ENCODE measurements at places on chromosomes 3 and 15.

GRCh38 chr3:58696093-58696492, 29.5 kb upstream of the FAM3D start:
- no peak for DNase-seq

DNA sequence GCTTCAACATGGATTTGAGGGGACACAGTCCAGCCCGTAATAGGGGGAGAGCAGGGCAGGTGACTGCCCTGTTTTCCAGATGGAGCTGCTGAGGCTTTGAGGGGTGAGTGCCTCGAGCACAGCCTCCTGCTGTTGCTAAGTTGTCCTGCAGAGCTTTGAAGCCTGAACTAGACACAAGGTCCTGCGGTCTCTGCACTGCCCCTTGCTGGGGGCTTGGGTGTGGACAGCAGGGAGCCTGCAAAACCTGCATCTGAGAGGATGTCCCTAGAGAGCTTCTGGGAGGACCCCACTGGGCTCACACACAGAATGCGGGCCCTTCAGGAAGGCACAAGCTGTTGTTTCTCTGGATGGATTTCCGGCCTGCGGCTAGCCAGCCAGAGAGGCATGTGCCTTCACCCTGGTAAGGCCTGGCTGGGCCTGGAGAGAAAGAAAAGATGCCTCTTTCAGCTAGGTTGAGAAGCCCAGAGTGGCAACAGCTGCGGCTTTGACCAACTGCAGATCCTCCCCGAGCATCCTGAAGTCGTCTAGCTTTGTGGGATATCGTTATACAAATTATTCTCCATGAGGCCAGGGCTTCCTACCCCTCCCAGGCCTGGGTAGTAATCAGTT, 226.2 kb downstream of the SLCO3A1 start:
- no peak for DNase-seq

DNA sequence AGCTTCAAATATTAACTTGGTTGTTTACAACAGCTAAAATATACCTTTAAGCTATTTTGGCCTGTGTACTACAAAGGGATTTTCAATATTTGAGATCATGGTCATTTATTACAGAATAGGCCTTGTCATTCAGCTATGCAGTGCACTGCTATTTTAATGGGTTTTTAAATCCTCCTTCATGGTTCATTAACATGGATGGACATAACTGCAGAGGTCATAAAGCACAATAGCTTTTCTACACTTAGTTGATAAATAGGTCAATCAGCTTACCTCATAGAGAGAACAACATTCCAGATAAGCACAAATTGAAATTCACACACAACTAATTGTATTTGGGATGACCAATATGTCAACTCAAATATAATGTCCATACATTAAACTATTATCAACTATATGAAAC, 403.7 kb downstream of the CNTN3 start:
- no peak for DNase-seq

GRCh38 chr3:124935794-124936542, 1.4 kb upstream of the MUC13 start:
- no peak for DNase-seq

GRCh38 chr3:156373095-156373494, 181.8 kb downstream of the SSR3 start:
- DNase-seq: no peak

DNA sequence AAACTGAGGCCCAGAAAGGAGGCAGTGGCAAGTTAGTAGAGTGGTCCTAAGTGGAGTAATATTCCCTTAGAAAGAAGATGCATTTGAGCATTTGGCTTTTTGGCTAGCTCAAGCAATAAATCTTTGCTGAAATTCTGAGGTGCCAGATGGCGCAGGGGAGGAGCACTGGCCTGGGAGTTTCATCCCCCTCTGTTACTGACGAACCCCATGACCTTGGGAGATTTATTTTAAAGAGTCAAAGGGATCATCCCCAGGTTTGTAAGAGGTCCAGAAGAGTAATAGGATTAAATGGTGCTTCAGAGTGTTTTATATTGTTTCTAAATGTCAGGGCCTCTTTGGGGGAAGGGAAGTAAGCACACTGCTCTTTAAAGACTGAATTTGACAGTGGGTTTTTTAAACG, 85.1 kb upstream of the PIAS1 start:
- DNase-seq: no peak

GRCh38 chr3:13612829-13613228, 63.9 kb downstream of the FBLN2 start:
- DNase-seq: no peak

DNA sequence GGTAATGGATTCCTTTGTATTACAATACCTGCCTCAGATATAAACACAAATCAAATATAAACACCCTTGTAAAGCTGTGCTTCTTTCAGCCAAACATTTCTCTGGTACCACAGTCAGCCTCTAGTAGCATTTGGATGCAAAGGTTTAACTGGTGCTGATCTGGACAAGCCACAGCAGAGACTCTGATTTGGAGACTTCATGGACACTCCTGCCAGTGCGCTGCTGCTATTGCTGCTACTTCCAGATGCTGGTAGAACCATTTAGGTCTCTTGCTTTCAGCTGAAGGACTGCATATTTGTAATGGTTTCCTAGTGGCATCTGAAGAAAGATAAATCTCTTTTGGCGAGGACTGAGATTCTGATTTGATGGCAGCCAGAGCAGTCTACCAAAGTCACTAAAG, 36.9 kb downstream of the NCK1 start:
- DNase-seq: no peak

DNA sequence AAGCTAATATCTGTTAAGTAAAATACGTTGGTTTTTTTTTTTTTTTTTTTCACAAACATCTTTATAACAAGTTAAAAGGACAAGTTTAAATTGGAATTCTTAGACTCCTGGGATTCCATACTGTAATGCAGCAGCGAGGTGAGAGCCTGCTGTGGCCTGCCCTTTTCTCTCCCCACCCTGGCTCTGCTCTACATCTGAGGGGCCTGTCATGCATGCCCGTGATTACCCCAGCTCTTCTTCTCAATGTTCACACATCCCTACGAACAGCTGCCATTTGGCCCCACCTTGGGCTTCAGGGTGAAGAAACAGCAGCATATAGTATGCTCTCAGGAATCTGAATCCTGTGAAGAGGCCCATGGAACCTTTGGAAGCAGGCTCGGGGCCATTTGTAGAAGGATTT, 14.7 kb downstream of the CFAP91 start:
- DNase-seq: no peak

GRCh38 chr3:20074226-20075063, 34.2 kb downstream of the KAT2B start:
- no peak for DNase-seq

- DNase-seq: no peak
Measured at GRCh38 chr15:79824136-79824701, 72.6 kb downstream of the MTHFS start.

- no peak for DNase-seq
Measured at GRCh38 chr15:69659454-69660050, 206.9 kb downstream of the RPLP1 start.

GRCh38 chr3:5754602-5755001, 567.1 kb downstream of the EDEM1 start:
- no peak for DNase-seq

GRCh38 chr3:133548090-133548489, 25.4 kb upstream of the CDV3 start:
- DNase-seq: no peak

GRCh38 chr15:25717457-25718168, 145.5 kb downstream of the ATP10A start:
- DNase-seq: peak; percentile 25

- no peak for DNase-seq
Measured at GRCh38 chr3:69986419-69986818, 13.1 kb upstream of the SAMMSON start.

DNA sequence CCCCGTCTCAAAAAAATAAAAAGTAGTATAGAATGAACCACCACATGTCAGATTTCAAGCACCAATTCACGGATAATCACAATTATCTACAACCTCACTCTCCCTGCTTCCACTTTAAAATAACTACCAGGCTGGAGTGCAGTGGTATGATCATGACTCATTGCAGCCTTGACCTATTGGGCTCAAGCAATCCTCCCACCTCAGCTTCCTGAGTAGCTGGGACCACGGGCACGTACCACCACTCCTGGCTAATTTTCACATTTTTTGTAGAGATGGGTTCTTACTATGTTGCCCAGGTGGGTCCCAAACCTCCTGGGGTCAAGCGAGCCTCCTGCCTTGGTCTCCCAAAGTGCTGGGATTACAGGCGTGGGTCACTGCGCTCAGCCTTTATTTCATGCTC, 38.1 kb upstream of the LDHAL6B start:
- DNase-seq: no peak

GRCh38 chr3:156551746-156552145, 3.2 kb downstream of the SSR3 start:
- no peak for DNase-seq

GRCh38 chr3:80983753-80984152, 777.7 kb downstream of the GBE1 start:
- DNase-seq: no peak

- no peak for DNase-seq
Measured at GRCh38 chr15:90338532-90338931, 13.6 kb upstream of the ZNF774 start.

DNA sequence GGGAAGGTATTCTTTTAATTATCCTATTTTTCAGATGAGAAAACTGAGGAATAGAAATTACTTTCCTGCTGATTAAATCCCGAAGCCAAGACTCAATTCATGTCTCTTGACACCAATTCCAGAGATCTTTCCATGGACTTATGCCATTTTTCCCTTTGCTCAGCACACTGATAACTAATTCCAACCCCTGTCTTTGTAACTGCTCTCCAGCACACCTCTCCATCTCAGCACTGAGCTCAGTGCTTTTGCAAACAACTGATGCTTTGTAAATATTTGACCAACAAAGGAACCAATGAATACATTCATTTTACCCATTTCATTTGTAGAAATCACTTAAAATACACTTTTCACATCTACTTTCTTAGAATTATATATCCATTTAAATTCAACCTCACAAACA, 249.1 kb downstream of the IL5RA start:
- no peak for DNase-seq

GRCh38 chr3:28575746-28576613, 227.4 kb upstream of the AZI2 start:
- DNase-seq: peak; percentile 87

DNA sequence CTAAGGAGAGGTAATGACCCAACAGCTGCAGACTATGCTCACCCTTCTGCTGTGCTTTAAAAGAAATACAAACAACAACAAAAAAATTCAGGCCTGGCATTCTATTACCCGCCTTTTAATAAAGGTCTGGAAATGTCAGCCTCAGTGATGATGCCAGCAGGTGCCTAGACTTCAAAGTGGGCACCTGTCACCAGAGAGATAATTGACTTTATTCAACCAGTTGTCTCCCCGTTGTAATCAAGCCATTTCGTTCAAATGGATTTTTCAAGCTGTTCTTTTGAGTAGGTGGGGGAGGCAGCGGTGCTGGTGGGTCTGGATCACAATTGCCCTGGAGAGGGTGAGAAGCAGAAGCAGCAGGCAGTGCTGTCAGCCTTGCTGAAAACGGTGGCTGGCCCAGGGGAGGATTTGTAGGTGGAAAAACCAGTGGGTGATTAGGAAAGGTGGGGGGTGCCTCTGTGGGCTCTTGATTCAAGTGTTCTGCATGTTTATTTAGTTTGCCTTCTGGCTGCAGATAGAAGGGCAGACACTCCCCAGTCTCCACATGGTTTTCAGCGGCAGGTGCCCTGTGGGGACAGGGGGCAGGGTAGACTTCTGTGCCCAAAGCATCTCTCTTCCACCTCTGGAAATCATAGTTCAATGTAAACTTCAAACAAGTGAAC, 300.2 kb upstream of the SLCO3A1 start:
- peak; percentile 48 for DNase-seq

GRCh38 chr3:196012941-196013476, 68.9 kb downstream of the TFRC start:
- no peak for DNase-seq

GRCh38 chr3:183370391-183370790, 58.0 kb downstream of the MCF2L2 start:
- no peak for DNase-seq

GRCh38 chr3:29513236-29513635, 232.4 kb downstream of the RBMS3 start:
- DNase-seq: no peak

DNA sequence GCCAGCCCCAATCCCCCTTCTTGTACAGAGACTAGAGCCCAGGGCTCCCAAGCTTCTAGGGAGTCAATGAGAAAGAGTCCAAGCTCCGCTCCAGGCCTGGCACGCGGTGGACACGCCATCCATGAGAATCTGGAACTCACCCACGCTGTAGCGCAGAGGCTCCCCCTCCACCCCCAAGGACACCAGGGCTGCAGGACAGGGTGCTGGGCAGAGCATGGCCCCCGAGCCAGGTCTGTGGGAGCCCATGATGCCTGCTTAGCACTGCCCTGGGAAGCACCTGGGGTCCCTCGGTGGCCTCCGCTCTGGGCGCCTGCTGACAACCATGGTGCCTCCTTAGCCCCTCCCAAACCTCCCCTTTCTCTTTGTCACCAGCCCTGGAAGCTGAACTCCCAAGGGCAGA, 28.5 kb downstream of the ACSBG1 start:
- DNase-seq: no peak

- DNase-seq: no peak
Measured at GRCh38 chr3:177410730-177411129, 213.4 kb upstream of the TBL1XR1 start.

DNA sequence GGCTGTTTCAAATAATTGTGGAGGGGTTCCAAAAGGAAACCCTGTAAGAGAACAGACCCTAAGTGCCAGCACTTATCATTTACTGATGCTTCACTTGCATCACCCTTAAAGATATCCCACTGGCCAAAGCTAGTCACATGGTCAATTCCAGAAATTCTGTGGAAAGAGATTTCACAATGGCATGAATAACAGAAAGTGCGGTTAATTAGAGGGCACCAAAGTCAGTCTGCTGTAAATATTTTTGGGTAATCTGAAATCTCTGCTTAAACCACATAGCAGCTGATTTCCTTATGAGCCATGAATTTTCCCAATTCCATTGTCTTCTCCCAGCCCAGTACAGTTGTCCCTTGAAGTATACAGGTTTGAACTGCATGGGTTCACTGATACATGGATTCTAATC, 346.1 kb downstream of the SI start:
- no peak for DNase-seq

All from endodermal cell (in vitro differentiated cells).